ENCODE measurements at places on chromosomes 12 and 14.
A peak's percentile ranks its signal among the peaks of the same experiment; 100 is the strongest.

- no peak for DNase-seq
Observed at GRCh38 chr14:28577711-28578131, 188.9 kb upstream of the FOXG1 start.

- DNase-seq, result no peak
Observed at GRCh38 chr14:101604228-101604934, 43.1 kb downstream of the DIO3 start.

GRCh38 chr14:70317969-70318634 is 41.4 kb downstream of the COX16 start:
- DNase-seq, result peak; percentile 40

DNA sequence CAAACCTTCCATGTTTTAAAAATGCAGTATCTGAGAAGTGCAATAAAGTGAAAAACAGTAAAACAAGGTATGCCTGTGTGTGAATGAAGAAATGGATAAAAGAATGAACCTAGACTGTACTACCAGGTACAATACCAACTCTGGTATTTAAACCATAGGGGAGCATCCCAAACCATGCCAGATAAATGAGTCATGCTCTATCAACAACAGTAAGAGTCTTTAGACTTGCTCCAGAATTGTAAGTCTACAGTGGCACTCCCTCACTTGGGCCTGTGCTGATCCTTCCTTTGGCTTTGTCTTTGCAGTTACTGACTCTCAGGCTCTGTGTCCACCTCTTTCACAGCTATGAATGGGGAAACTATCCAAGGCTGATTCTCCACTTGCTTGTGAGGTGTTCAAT is 38.1 kb downstream of the BBS10 start:
- no peak for DNase-seq

DNA sequence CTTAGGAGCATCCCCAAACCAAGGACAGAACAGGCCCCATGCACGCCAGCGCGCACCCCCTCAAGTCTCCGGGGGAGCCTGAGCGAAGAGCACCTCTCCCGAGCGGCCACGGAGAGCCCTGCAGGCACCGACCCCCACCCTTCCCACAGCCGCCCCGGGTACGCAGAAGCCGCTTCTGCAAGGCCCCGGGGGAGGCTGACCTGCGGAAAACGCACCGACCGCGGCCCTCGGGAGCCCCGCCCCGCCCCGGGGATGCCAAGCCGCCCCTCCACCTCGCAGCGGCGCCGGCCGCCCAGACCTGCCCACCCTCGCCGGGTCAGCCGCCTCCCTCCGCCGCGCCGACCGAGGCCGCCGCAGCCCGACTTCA is 385 bp downstream of the CAPRIN2 start:
- DNase-seq, result no peak

- no peak for DNase-seq
Observed at GRCh38 chr12:45475594-45475993, 253.9 kb upstream of the ARID2 start.

DNA sequence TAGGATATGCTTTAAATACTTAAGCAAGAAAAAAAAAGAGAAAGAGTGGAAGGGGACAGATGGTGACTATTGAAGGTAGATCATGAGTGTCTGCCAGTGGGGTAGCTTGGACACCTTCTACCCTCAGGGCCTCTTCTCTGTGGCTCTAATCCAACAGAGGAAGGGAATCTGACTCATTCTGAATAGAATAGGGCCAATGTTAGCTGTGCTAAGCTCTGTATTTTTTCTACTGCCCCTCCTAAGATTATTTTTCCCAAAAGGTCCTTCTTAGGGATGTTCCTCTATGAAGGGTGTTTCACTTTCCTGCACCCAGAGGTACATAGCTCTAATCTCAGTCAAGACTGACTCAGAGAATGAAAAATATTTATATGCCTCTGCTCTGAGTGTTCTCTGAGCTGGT is 25.6 kb downstream of the UNC79 start:
- DNase-seq, result no peak

DNA sequence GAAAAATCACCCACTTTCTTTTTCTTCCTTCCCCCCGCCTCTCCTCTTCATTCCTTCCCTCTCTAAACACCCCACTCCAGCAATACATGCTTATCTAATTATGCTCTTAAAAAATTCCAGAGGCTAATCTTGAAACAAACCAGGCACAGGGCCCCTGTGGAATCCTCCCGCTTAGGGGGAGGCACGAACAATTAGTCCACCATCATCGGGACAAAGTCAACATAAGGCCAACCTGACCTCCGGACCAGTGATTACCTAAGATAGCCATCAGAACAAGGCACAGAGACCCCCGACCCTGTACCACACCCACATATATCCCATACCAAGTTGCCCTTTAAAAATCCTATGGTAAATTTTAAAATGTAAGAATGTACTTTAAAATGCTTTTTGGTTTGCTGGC is 47.1 kb downstream of the KIF21A start:
- no peak for DNase-seq

- no peak for DNase-seq
Observed at GRCh38 chr14:75452324-75452723, 24.5 kb downstream of the JDP2 start.

GRCh38 chr12:4933411-4933810 is 23.7 kb downstream of the KCNA1 start:
- DNase-seq, result no peak

GRCh38 chr12:119804011-119804641 is 73.0 kb downstream of the CIT start:
- peak; percentile 83 for DNase-seq

GRCh38 chr12:124456652-124457152 is 110.7 kb downstream of the NCOR2 start:
- DNase-seq, result no peak

DNA sequence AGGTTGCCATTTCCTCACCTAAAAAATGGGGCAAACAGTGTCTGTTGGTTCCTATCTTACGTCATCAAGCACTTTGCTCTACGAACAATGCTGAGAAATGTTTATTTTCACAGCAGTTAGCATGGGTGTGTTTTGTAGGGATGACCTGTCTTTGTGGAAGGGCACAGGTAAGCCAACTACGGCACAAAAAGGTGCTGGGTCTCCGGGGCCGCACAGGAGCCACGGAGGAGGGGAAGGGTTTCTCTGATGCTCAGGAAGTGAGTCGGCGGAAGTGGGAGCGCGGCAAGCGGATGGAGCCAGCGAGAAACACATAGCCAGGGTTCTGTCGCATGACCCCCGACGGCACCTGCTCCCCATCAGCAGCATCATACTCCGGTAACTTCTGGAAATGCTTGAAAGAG is 65.6 kb upstream of the TCL1B start:
- no peak for DNase-seq

GRCh38 chr12:99454539-99455172 is 192.9 kb upstream of the GARIN6 start:
- no peak for DNase-seq

GRCh38 chr14:76771437-76771980 is 10.2 kb downstream of the VASH1 start:
- DNase-seq, result peak; percentile 12

DNA sequence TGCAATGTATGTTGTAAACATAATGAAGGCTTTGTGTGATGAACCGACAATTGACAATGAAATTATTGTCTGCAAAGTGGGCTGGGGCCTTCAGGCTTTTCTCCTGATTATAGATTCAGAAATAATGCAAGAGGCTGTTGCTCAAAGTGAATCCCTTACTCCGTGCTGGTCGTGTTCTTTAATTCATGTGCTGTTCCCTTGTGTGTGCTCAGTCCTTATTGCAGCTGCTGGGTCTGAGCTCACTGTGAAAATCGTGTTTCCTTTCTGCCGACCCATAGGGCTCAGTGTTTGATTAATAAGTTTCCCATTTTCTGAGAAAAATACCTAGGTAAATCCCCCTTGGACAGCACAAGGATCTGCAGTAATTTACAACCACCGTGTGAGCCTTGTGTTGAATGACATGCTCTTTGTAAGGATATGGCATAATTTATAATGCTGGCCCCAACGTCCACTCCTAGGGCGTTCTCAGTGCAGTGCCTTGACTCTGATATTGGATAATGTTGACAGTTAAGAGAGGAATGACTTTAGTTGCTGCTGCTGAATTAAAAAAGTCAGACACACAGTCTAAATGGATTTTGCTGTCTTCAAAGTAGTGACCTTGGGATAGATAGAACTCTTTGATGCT is 81.6 kb downstream of the RGS6 start:
- peak; percentile 47 for DNase-seq

GRCh38 chr12:29700761-29701481 is 82.8 kb downstream of the TMTC1 start:
- DNase-seq, result no peak

- DNase-seq, result no peak
Observed at GRCh38 chr12:4046495-4046840, 173.3 kb upstream of the PARP11 start.

- DNase-seq, result no peak
Observed at GRCh38 chr14:26833621-26834176, 235.9 kb upstream of the NOVA1 start.

DNA sequence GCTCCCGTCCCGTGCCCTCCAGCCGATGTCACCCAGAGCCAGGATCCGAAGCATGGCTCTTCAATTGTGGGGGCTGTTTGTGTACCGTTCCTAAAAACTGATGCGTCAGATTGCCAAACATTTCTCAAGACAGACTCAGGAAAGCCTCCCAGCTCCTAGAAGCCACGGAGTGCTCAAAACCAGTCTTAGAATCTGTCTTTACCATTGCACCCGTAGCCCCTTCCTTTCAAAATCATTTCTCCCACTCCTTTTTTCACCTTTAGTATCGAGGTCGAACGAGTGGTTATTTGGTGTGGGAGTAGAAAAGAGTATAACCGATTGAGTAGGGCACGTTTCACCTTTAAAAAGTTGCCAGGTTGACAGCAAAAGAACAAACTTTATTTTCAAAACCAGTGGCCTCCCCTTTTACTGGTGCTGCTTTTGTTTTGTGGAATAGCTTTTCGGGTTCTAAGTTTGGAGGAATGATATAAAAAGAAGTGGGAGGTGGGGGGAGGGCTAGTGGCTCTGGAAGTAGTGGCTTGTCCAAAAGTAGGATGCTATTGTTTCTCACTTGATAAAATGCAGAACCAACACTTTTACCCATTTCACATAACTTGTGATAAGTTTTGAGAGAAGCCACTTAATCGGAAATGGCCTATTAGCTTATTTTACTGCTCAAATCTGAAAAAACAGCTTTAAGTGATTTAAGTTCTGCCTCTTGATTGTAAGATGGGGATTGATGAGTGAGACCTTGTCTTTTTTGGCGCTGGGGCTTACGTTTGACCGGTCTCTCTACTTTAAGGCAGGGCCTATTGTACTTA is 803 bp downstream of the STK38L start:
- DNase-seq, result no peak

DNA sequence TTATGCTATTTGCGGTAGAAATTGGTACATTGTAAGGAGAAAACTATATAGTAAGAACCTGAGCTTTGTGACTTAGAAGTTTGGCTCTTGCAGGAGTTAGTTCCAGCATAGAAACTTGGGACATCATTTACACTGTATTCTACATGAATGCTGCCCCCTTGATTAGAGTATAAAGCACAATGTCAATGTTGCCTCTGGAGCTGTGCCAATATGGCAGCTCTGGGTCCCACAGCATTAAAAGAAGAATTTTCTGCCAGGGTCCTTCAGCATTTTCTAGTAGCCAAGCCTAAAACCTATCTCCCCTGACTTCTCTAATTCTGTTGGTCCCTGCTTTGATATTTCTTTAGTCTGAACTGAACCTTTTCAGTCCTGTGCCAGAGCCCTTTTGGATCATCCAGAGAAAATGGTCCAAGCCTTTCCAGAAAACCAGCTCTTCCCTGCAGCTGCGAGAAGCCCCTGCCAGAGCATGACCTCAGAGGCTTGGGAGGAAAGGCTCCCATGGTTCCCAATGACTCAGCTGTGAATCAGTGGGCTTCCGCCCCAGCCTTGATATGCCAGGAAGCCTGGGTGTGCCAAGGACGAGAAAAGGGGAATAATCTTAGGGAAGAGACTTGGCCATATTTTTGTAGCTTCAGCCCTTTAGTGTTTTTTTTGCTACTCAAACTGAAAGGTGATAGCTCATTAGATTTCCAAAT is 43.2 kb downstream of the PLEKHG7 start:
- DNase-seq, result peak; percentile 94

DNA sequence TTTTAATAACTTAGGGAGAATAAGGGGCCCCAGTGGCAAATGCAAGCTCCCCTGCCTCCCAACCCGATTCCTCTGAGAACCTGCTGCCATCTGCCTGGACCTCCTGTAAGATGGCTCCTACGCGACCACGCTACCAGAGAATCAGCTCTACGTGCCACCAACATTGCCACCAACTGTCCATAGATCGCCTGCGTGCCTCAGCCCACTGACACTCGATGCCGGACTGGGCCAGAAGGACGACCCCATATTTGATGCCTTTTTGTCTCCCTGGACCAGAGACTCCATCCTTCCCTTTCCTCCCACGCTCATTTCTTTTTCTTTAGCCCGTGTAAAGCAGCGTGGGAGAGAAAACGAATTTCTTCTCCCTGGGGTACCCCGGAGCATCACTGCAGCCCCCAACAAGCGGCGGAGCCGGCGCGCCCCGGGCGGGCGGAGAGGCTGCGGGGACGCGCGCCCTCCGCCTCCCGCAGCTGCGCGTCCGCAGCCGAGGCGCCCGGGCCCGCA is 565 bp upstream of the KLHL42 start:
- DNase-seq, result peak; percentile 55

- DNase-seq, result no peak
Observed at GRCh38 chr12:24933694-24934407, 15.1 kb downstream of the BCAT1 start.

- DNase-seq, result no peak
Observed at GRCh38 chr12:79360936-79361335, 329.8 kb downstream of the PAWR start.

GRCh38 chr12:68048648-68049297 is 59.5 kb downstream of the IFNG-AS1 start:
- DNase-seq, result no peak

- no peak for DNase-seq
Observed at GRCh38 chr12:107537464-107538119, 148.0 kb upstream of the PWP1 start.

DNA sequence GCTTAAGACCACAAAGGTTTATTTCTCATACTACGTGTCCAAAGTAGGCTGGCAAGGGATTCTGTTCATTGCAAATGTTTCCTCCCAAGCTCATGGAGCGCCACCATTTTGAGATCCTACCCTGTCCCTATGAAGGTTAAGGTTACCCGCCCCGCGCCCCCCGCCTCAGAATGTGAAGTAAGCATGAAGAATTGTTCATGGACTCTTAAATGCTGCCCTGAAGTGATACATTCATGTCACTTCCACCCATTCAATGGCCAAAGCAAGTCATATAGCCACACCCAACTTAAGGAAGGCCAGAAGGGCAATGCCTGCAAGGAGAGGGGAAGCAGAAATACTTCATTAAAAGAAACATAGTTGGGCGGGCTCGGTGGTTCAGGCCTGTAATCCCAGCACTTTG is 4.2 kb downstream of the TMEM253 start:
- no peak for DNase-seq

GRCh38 chr14:26163761-26164160 is 434.1 kb downstream of the NOVA1 start:
- DNase-seq, result no peak

DNA sequence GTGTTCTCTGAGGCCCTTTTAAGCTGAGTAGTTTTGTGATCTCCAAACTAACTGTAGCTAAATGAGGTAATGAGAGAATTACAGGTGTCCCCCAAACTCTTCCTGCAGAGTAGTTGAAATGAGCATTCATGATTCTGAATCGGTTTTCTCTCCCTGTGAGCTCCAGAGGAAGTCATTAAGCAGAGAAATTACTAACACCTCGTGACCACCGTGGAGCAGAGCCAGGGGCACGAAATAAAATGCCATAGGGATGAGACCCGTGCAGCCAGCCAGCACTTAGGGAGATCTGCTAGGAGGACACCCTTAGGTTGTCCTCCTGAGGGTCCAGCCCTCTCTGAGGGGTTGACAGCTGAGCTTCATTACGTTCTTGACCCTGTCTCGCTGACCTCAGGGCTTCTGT is 79.5 kb downstream of the SLC25A47 start:
- no peak for DNase-seq
